ENCODE measurements at places on chromosomes 2 and 18.

DNA sequence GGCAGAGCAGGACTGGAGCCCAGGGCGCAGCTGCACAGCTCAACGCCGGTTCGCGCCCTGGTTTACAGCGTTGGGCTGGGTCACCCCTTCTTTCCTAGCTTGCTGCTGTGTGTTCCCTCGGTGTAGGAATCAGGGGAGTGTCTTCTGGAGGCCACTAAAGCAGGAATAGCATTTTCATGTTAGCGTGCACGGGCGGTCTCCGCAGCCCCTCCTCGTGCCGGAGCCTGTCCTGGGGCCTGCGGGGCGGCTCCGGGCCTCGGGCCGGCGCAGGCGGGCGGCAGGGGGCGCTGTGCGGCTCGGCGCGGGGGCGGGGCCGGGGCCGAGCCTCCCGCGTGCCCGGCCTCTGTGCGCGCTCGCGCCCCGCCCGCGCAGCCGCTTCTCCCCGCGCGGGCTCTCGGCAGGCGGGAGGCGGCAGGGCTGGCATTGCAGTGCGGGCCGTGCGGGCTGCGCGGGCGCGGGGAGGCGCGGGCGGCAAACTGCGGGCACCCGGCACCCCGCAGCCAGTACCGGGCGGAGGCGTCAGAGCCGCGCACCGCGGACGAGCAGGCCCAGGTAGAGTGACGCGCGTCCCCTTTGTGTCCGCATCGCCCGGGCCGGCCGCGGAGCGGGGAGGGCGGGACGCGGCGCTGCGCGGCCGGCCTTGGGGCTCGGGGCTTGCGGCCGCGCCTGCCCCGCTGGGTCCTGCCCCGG is at the start of gene RNF144A:
TSS of gene RNF144A (plus strand) at position 342 of the 690 bp plus-strand sequence. CDS start 79,515 bp downstream, outside the sequence.
- peak; percentile 58 for DNase-seq

DNA sequence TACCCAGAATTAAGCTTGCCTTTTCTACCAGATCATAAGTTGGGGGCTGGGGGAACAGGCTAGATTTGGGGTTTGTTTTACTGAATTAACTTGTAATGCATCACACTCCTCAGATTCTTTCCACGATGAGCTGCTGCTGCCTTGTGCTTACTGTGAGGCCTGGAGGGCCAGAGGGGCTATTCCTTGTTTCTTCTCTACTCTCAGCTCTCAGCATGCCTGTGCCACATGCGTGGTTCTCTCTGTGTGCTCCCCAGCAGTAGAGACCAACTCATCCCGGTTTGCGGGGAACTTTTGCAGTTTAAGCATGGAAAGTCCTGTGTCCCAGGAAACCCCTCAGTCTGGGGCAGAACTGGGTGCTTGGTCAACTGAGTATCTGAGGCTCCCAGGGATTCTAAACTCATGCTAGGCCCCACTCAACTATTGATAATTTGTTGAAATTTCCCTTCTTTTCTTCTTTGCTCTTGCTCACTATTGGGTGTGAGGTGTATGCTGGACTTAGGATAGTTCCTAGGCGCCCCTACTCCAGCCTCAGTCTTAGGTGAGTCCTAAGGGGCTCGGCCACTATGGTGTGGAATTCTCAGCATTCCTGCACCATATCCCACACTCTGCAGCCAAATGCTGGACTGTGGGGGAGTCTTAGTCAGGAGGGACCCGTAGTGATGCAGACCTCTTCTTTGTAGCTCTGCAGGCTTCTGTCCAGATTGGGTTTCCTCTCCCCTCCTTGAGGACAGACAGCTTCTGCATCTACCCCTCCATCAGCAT is 63.1 kb downstream of the SRD5A2 start:
- no peak for DNase-seq

GRCh38 chr2:155377931-155378444 is 679.5 kb downstream of the KCNJ3 start:
- DNase-seq = no peak

DNA sequence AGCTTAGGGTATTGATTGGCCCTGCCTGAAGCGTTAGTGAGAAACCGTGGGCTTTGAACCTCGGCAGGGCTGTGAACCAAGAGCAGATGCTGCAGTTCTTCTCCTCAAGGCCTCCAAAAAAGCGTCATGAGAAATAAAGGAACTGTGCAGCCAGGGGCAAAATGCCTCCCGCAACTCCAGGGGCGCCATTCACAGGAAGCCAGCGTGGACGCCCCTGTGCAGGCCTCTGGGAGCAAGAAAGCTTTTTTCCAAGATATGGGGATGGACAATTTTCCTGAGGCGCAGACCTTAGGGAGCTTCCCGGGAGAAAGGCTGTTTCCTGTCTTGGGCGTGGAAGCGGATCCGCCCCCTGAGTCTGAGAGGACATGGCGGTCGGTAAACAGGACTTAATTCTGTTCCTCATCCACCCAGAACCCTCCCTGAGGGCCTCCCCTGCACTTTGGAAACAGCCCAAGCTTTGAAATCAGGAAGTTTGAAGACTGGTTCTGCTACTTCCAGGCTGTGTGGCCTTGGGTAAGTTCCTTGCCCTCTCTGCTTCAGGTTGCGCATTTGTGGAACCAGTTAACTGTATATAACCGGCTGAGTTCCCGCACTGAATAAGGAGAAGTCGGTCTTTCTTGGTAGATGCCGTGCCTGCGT is 29.6 kb upstream of the CABLES1 start:
- DNase-seq = no peak

- no peak for DNase-seq
Measured at GRCh38 chr2:102000813-102001766, 9.3 kb downstream of the IL1R2 start.

DNA sequence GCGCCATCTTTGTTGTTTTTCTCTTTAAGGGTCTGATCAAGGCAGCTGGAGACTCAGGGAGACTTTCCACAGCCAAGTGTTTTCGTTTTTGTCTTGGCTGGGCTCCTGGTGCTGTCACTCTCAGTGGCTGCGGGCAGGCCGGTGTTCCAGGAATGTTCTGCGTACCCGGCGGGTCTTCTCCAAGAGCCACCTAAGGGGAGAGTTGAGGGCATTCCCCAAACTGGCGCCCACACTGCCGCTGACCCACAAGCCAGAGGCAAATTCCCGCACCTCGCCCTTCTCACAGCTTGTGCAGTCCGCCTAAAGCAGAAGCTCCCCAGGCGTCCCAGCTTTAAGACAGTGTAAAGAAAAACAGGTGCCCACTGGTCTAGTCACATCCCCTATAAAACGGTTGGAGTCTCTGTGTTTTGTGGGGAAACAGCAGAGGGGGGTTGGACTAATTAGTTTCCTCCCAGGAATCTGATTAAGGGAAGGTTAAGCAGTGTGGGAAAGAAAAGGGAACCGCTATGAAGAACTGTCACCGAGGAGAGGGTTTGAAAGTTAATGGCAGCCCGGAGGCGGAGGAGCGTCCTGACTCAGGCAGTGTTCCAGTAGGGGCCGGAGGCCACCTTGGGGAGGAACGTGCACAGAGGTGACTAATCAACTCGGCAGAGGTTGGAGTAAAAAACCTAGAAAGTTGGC is 224.5 kb downstream of the SLC4A3 start:
- DNase-seq = no peak

DNA sequence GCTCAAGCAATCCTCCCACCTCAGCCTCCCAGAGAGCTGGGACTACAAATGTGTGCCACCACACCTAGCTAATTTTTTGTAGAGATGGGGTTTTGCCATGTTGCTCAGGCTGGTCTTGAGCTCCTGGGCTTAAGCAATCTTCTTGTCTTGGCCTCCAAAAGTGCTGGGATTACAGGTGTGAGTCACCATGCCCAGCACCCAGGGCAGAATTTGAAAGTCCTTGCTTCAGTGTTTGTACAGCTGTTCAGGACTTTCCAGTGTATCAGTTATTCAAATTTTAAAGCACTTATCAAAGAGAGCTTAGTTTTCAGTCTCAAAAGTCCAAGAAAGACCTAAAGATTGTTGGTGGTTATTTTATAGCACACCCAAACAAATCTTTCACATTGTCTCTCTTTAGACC is 43.6 kb upstream of the VPS54 start:
- DNase-seq = no peak

DNA sequence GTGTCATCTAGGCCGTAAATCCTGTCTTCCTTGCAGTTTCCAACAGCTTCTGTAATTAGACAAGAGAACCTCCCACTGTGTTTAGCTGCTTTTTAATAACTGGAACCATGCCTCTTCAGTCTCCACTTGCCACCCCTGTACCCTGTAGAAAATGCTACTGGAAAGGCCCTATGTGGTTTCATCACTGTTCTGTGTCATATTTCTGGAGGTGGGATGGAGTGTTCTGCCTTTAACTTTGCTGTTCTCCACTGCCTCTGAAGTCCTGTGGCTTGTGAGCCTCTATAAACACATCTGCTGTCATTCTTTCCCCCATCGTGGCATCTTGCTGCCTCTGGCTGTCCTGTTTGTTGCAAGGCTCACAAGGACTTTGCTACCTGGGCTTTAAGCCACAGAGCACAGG is 17.9 kb downstream of the MGAT5 start:
- DNase-seq = no peak

DNA sequence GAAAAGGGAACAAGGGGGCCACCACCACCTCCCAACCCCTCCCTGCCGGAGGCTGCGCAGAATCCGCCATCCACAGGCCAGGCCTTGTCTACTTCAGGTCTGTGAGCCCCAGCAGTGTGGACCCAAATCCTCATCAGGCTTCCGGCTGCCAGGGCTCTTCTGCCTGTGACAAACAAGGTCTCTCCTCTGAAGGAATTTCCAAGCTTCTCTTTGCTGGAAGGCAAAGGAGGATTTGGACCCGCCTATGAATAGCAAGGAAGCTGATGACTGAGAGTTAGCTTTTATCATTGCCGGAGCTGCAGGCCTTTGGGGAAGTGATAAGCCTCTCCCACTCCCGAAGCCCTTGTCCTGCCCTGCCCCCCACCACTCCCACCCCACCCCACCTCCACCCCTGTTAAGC is 93.7 kb upstream of the SH3BP4 start:
- DNase-seq = no peak

DNA sequence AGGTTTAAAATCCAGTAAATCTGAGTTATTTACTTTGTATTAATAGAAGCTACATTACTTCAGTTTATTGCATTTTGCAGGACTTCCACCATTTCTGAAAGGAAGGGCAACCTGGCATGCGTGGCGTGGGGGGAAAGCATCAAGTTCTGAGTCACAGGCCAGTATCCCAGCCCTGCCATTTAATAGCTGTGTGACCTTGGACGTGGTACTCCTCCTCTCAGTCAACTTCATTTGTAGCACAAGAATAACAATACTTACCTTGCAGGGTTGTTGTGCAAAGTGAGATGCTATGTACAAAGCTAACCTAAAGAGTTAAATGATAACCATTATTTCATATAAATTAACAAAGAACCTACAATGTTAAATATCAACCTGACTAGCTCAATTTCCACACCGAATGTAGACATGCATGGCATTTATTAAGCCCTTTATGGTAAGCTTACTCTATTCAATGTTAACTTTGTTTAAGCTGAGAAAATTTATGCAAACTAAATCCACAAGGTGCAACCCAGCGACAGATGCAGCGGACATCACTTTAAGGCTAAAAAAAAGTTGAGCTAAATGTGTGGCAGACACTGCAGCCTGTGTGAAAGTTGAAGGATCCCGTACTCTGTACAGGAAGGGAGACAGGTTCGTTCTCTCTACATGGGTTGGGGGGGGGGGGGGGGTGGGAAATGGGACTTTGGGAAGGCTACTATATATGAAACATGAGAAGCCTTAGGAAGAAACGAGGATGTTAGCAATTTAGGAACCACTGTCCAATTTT is 17.2 kb upstream of the STPG4 start:
- DNase-seq = no peak

DNA sequence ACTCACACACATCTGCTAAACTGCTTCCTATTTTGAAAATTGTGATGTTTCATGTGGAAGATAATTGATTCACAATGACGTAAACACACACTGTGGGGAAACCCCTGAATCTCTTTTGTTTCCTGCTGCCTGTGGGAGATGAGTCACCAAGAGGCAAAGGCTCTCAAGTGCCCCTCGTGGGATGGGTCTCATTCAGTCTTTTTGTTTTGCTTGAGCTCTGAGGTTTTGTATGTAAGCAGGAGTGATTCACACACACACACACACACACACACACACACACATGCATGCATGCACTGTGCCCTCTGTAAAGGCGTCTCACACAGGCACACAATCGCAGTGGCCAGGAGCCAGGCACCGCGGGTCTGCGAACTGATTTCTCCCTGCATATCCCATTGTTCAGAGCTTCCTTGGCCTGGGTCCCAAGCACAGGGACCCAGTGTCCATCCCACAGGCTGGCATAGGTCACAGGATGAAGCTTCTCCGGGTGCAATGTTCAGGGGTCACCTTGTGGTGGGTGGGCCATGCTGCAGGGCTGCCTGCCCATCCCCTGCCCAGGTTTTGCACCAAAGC is 12.1 kb upstream of the ARHGEF4 start:
- no peak for DNase-seq

GRCh38 chr2:218368150-218368528 is 11.5 kb downstream of the CATIP start:
- DNase-seq = no peak

DNA sequence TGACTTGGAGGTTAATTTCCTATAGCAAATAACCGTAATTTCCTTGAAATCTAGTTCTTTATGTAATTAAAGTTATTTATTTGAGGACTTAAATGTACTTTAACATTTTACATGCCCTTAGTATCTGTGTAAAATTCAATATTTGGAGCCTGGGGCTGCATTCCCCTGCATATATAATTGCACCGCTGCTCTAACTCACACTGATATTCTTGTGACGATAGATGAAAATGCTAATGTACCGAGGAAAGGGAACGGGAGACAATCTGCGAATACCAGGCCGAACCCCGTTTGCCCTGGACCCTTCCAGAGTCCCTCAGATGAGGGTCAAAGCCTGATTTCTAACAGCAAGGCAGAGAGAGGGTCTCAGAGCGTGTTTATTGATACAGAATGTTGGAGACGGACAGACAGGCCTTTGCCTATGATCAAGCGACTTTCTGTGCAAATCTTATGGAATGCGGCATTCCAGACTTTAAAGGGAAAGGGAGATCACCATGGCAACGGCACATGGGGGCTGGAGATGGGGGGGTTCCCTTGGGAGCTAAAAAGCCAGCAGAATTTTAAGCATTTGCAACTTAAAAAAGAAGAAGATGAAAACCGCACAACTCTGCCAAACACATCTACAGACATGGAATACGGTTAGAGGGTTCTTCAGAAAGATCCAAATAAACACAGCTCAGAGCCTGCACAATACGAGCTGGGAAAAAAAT is 57.6 kb upstream of the TWIST2 start:
- no peak for DNase-seq

Data from activated gamma-delta T cell (primary cell).